NCI-H460 (cell line): ENCODE measurements at places on chromosomes 11 and 22. TPM values are rescaled to one million over a fixed set of nuclear protein-coding genes. Genes with fewer than 3 reads are reported as not detected.

- no peak for DNase-seq
Measured at GRCh38 chr11:106854429-106854828, 163.8 kb downstream of the GUCY1A2 start.

- DNase-seq: no peak
Measured at GRCh38 chr22:32888976-32889375, 87.5 kb downstream of the TIMP3 start.

GRCh38 chr11:218815-219593 lies 11.5 kb downstream of the RIC8A start:
- no peak for DNase-seq

- peak; percentile 69 for DNase-seq
Measured at GRCh38 chr22:43263645-43264514, 76.9 kb upstream of the TTLL12 start.

GRCh38 chr22:26325641-26326040 lies 103.4 kb upstream of the ASPHD2 start:
- DNase-seq: no peak

GRCh38 chr11:76380159-76380976 lies 564 bp downstream of the THAP12 start:
- DNase-seq: no peak

GRCh38 chr11:99020352-99021225 lies at the start of gene CNTN5:
TSS of gene CNTN5 (plus strand) at chr11:99020949.
- DNase-seq: peak; percentile 41

- no peak for DNase-seq
Measured at GRCh38 chr22:26106412-26106811, 62.9 kb upstream of the SEZ6L start.

DNA sequence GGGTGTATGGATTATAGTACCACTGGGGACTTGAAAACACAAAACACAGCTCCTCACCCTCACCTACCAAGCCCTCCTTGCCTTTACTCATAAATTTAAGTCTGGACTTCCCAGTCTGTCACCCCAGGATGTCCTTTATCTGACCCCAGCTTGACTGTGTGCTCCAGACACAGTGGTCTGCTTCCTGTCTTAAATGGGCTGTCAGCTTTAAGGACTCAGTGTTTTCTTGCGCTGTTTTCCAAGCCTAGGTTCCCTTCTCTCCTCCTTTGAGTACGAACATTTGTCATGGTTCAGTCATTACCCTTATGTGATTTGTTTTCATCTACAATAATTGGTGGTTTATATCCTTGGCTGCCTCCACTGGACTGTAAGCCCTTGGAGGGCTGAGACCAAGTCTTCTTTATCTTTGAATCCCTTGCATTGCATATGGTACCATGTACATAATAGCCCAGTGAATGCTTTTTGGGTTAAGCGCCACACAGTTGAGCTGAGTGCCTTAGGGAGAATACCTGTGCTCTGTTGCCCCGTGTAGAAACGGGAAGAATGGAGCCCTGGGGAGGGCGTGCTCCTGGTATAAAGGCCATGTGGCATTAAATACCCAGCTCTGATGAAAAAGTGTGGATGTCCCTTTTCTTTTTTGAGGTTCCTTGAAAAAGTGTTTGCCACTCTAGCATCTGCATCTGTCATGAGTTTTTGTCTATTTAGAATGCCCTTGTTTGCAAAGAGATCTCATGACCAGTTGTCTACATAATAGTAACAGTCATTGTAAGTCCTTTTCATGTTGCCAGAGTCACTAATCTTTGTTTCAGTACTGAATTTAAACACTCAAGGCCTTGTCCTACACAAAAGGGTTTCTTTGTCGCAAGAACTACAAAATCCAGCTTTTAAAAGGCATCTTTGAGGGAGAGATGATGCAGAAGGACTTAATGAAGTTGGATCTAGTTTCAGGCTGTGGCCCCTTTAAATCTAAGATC lies 14.0 kb downstream of the PANX1 start:
- no peak for DNase-seq

- no peak for DNase-seq
Measured at GRCh38 chr22:32042924-32043323, at the start of gene SLC5A1. TSS of gene SLC5A1 (plus strand) at chr22:32043261. CDS start at chr22:32043282, 21 bp downstream.

- DNase-seq: no peak
Measured at GRCh38 chr11:43992834-43993637, 50.6 kb downstream of the C11orf96 start.

GRCh38 chr11:120391292-120391691 lies 55.1 kb downstream of the ARHGEF12 start:
- no peak for DNase-seq

DNA sequence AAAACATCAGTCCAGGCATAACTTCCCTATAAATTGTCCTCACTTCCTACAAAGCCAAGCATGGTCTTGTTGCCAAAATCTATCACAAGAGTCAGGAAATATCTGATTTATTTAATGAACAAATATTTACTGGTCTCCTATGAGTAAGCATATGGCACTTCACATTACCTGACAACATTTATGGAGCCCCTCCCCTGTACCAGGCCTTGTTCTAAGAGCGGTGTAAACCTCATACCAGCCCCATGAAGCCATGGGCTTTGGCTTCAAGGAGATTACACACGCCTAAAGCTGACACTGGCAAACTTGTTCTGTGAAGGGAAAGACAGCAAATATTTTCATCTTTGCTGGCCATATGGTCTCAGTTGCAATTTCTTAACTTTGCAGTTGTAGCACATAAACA lies 43.0 kb upstream of the EIF3D start:
- no peak for DNase-seq

DNA sequence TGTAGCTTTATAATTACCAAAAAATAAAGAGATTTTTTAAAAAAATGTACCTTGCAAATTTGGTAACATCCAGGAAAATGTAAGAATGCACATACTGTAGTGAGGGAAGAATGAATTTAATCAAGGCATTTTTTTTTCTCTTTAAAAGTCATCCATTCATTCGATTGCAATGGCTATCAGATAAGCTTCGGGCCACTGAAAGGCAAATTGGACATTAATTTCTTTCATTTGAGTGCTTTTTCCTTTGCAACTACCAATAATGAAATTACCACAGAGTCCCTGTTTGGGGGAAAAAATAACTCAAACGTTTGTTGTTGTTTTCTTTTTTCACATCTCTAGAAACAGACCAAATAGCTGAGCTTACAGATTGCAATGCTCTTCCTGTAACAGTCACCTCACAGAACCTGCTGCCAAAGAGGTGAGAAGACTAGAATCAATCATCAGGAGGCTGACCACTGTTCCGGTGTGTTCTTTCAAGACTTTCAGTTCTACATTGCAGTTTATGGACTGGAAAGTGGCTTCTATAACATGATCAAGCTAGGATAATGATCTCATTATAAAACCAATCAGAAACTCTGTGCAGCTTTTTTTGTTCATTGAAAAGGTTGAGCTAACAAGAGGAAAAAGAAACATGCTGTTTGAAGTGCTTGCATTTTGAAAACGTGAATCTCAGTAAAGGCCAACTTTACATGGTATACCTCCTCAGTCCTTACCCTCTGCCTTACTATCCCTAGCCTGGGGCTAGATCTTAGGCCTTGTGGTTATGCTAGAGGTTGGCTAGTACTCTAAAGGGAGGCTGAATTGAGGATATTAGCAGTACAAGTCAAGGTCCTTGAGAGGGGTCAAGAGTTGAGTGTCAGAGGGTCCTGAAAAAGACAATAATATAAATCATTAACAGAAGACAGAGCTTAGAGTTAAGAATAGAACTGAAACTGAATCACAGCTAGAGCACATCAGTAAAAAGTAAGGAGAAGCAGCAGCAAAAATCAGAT lies 1276.1 kb downstream of the LRRC4C start:
- DNase-seq: no peak

GRCh38 chr11:102464859-102465500 lies 12.4 kb upstream of the TMEM123 start:
- no peak for DNase-seq

GRCh38 chr11:110828086-110828485 lies 115.8 kb upstream of the ARHGAP20 start:
- DNase-seq: no peak

DNA sequence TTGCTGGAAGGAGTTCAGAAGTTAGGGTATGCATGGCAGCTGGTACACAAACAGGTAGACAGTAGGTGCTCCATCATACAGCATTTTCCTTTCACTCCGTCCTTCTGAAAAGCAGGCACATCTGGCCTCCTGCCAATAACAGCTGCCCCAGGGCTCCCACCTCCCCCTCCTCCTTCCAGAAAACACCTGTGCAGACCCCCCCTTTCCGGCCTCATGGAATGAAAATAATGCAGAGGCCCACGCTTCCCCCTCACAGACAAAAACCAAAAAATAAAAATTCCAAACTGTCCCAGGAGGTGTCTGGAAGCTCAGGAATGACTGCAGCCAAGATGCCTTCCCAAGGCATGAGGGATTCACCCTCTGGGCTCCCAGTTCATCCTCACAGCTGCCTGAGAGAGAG lies 185.5 kb downstream of the MN1 start:
- DNase-seq: no peak

DNA sequence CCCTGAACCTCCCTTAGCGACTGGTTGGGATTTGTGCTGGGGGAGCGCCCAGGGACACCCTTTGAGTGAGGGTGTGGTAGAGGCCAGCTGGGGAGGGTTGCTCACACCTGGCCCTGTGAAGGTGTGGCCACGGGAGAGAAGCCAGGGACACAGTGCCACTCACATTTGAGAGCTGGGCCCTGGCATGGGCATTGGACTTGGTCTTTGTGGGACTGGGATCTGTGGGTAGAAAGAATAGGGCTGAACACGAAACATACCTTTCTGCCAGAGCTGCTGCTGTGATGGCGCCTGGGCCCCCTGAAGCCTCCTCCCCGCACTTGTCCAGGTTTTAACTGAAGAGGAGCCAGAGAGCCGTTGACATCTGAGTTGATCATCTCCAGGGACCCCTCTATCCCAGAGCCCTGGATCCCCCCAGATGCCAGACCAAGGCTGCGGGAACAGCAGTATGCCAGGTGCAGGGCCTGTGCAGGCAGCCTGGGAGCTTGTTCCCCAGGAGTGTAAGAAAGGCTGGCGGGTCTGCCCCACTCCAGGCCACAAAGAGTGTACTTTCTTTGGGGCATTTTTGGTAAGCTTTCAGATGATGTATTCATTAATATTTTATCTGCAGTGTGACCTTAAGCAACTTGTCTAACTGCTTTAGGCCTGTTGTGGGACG lies 284.1 kb downstream of the TBC1D22A start:
- no peak for DNase-seq

DNA sequence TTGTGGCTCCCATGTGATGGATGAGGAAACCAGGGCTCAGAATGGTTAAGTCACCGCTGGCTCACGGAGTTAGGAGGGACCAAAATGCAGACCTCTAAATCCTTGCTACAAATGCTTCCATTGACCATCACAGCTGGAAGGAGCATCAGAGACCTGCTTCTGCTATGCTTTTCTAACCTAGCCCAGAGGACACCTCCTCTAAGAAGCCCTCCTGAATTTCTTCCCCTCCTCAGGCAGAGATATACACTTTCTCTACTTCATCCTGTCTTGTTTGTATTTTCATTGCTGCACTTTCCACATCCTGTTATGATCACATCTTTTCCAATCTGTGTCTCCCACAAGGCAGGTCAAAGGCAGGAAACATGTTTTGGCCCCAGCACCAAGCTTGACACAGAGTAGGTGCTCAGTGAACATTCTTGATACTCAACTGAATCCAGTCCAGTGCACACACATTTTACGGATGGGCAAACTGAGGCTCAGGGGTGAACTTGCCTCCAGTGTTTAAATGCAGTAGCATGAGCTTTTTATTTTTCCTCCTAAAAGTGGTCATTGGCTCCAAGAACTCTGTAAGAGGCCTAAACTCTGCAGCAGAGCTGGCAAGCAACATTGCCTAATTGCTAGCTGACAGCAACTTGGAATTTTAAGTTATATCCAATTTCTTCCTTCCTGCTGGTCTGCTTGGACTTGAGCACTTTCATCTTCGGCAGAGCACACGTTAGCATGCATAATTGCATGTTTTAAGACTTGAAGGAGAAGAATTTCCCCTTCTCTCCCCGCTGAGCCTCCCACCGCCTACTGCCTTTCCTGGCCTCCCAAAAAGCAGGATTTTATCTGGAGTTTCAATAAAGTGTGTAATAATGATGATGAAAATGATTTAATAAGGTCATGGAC lies 12.7 kb downstream of the SCUBE1 start:
- no peak for DNase-seq

GRCh38 chr11:45935349-45936064 lies 13.1 kb downstream of the LARGE2 start:
- no peak for DNase-seq

GRCh38 chr11:12674936-12675696 lies 895 bp downstream of the TEAD1 start:
- DNase-seq: no peak

DNA sequence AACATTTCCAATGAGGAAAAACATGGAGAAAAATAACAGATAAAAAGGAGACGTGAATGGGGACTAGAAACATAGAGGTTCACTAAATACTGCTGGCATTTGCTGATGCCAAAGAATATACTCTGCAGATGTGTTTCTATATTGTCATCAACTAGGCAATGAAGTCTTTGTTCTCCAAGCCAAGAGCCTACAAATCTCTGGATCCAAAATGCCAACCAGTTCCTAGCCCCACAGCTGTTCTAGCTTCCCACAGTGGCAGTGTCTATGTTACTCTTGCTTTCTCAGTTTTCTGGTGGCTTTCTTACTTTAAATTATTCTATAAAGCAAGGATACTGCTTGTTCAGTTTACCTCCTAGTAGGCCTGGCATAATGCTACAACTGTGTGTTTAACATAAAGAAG lies 977.9 kb upstream of the CCDC90B start:
- DNase-seq: no peak

- no peak for DNase-seq
Measured at GRCh38 chr22:19903031-19903430, 38.5 kb upstream of the COMT start.

GRCh38 chr11:130813638-130814037 lies 102.6 kb downstream of the SNX19 start:
- DNase-seq: no peak

DNA sequence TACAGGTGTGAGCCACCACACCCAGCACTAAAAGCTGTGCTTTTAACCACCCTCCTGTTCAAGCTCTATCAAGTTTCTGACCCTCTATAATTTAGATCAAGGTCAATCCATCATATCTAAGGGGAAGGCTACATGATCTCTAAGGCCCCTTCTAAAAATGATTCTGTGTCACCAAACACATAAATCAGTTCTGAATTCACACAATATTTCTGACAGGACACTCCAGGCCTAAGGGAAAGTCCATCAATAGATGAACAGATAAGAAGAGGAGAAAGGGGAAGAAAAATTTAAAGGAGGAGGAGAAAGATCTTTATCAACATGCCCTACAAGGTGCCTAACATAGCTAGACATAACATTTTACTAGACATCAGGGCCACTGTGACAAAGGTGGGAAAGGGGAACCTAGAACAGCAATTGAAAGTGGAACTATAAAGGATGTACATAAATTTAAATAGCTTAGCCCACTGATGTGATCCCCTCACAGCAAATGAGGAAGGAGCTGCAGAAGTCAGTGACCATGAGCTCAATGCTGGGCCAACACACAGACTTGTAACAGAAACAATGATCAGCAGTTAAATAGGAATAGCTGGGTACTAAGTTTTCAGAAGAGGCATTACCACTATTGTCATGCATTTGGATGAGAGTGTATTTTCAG lies 4.7 kb downstream of the PRCP start:
- no peak for DNase-seq

OR52N5 gene
- total RNA-seq: not detected in 2 replicates

CXCR5 gene
- 0.02 TPM in 1 of 2 replicates, not detected in the other for total RNA-seq

SPA17 gene
- total RNA-seq: 12.7 and 14.0 TPM in 2 replicates

MMP3 gene
- total RNA-seq: not detected in 2 replicates

VSIG10L2 gene
- total RNA-seq: 0.02 TPM in 1 of 2 replicates, not detected in the other
